KG1 (cell line): ENCODE measurements at places on chromosomes 3 and 15.

- DNase-seq = no peak
Measured at GRCh38 chr15:22240403-22240802, 160.1 kb downstream of the OR4M2 start.

GRCh38 chr3:70250492-70250891 lies 61.9 kb downstream of the MDFIC2 start:
- no peak for DNase-seq

- no peak for DNase-seq
Measured at GRCh38 chr15:25689592-25689991, 173.5 kb downstream of the ATP10A start.

GRCh38 chr3:32865383-32865782 lies 47.6 kb downstream of the TRIM71 start:
- no peak for DNase-seq

- DNase-seq = no peak
Measured at GRCh38 chr15:29968895-29969561, 113.7 kb upstream of the GOLGA8J start.

GRCh38 chr15:36109943-36110658 lies 469.3 kb upstream of the CDIN1 start:
- DNase-seq = no peak

DNA sequence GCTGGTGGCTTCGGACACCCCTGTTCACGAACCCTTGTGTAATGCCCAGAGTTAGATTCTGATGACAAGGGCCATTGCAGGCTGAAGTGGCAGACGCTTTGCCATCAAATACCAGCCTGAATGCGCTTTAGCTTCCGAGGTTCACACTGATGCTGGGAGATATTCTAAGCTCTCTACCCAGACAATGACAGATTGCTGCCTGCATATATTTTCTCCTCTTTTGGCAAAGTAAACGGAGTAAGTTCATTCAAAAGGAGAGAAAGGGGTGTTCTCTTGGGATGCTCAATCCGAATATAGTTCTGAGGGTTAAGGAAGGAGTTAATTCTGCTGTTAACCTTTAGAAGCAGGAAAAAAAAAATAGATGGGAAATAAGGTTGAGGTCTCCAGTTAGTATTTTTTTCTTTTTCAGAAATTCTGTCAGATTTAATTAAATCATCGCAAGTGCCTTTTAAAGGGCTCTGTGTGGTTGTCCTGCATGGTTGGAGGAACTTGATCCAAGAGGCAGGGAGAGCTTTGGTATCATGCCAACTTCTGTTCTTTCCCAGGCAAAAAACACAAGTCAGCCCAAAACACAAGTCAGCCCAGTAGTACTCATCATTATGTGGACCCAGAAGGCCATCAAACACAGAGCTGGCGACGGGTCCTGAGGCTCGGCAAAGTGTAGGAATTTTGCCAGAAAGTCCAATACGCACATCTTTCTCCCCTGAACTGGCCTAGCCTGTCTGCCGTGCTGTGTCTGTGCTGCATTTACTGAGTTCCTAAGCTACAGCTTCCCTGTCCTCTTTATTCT lies 70.9 kb upstream of the ST8SIA2 start:
- no peak for DNase-seq

DNA sequence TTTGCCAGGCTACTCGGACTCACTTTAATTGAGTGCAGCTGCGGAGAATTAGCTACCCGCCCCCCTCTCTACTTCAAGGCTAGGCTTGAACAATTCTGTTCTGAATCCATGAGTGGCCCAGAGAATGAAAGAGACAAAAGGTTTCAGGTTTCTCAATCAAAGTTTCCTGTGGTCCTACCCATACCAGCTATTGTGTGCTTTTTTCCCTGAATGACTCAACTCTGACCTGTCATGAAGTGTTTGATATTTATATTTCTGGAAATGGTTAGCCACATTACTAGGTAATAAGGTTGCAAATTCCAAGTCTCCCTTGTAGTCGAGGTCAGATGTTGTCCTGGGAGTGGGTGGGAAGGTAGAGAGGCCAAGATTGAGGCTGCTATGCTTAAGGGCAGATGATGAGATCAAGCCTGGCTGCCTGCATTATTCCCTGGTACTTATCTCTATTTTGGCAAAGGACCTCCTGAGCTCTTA lies 392.7 kb upstream of the TBL1XR1 start:
- no peak for DNase-seq

GRCh38 chr15:33535135-33535534 lies 224.4 kb downstream of the RYR3 start:
- DNase-seq = no peak

DNA sequence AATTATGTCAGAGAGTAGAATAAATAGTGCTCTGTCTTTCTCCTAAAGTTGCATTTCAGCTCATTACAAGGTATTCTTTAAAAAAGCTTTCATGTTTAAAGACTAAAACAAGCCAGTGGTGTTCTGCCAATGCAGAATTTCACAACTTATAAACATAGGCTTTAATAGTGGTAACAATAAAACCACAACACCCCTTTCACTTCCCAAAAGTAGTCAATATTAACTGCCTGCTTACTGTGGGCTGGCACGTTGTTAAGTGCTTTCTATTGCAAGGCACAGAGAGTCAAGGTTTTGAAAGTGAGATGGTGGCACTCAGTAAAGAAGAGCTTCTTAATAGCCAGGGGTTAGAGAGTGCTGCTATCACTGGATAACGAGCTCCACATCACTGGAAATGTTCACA lies 8.4 kb upstream of the RTP1 start:
- DNase-seq = no peak

DNA sequence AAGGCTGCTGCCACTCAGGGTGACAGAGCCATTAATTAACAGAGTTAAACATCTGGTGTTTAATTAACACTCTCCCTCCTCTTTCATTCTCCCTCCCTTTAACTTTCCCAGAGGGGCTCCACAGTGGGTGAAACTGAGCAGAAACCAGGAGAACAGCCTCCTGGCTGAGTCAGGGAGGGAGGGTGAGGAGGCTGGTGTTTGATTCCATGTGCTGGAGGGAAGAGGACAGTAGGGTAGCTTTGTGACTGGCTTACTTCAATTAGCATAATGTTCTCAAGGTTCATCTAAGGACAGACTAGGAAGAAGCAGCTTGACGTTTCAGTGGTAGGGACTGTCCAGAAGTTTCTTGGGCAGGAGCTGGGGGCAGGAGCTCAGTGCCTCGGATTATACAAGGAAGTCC lies 62.8 kb downstream of the SEMA5B start:
- no peak for DNase-seq

GRCh38 chr3:10901296-10901945 lies 85.4 kb downstream of the SLC6A11 start:
- DNase-seq = no peak

GRCh38 chr3:65497846-65498245 lies 540.9 kb downstream of the MAGI1 start:
- DNase-seq = no peak

DNA sequence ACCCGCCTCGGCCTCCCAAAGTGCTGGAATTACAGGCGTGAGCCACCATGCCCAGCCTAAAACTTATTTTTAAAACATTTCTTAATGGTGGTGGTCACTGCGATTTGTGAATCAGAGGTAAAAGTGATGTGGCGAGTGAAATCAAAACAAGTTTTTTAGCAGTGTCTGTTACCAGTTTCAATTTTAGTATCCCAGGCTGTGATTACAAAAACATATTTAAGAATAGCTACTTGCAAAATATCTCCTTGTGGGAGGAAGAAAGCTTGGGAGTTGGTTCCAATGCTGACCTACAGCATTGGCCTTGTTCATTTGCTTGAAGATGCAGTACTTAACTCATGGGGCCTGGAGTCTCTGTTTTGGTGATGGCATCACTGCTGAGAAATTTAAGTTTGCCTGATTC lies 4.5 kb downstream of the RAB7A start:
- DNase-seq = no peak

DNA sequence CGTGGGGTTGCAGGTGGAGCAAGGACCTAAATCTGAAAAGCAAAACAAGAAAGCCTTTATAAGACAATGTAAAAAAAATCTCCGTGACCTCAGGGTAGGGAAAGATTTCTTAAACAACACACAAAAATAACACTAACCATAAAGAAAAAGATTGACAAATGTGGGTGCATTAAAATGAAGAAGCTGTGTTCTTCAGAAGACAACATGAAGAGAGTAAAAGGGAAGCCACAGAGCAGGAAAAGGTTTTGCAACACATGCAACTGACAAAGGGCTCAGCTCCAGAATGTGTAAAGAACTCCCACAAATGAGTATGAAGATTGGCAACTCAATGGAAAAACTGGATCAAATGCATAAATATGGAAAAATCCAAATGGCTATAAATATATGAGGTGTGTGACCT lies 74.2 kb downstream of the MAGEF1 start:
- DNase-seq = peak; percentile 51

DNA sequence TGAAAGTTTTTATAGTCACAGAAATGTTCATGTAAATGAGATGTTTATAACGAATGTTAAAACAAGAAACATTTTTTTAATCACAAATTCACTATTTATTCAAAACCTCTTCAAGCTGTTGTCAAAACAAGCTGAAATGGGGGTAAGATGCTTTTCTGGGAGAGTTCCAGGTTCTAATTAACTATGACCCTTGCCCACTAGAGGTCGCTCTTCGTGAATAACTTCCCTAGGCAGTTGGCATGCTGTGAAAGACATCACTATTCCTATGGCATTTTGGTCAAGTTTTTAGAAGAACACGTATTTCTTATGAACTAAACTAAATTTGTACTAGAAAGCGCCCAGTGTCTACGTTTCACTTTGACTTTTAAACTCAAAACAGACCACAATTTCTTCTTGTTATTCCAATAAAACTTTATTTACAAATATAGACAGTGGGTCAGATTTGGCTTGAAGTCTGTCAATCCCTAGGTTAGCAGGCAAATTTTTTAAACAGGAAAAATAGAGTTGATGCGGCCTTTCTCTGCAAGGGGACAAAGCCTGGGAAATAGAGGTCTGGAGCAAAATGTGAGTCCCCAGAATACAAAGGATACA lies 62.8 kb upstream of the CMTM8 start:
- peak; percentile 74 for DNase-seq

- no peak for DNase-seq
Measured at GRCh38 chr3:197889204-197889930, 60.6 kb upstream of the RPL35A start.

GRCh38 chr15:41194444-41194843 lies 36.1 kb downstream of the EXD1 start:
- DNase-seq = no peak
